ENCODE measurements at places on chromosomes 5 and 9.

- DNase-seq: no peak
Observed at GRCh38 chr9:120869360-120869687, 7.7 kb downstream of the PHF19 start.

GRCh38 chr5:105030153-105030552, 1467.6 kb upstream of the NUDT12 start:
- no peak for DNase-seq

DNA sequence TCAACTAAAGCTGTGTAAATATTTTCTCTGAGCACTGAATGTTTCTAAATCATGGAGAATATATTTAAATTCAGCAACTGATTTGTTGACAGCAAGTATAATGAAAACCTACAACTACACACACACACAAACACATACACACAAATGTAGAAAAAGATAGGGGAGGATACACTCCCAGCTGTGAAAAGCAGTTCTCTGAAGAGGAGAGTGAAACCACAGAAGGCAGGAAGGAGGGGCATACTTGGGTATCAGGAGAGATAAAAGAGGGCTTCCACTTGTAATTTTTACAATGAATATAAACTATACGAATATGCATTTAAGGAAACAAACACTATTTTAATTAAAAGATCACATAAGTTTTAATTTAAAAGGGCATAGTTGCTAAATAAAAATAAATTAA, 227.8 kb upstream of the SLC24A2 start:
- no peak for DNase-seq

- no peak for DNase-seq
Observed at GRCh38 chr9:34197756-34198711, 19.2 kb downstream of the UBAP1 start.

DNA sequence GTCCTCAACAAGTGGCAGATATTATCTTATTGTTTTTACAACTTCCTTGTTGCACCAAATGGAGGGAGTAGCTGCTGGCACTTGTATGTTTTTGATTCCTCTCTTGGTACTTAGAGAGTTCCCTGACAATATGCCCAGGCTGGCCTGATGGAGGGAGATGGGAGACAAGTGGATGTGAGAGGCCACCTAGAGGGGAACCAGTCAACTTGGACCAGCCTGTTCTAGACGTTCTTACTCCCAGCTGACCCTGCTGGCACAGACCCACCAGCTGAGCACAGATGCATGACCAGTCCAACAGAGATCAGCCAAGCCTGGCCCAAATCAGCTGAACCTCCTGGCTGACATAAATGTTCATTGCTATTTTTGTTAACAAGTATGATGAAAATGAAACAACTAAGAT, 60.9 kb upstream of the GDNF start:
- no peak for DNase-seq

DNA sequence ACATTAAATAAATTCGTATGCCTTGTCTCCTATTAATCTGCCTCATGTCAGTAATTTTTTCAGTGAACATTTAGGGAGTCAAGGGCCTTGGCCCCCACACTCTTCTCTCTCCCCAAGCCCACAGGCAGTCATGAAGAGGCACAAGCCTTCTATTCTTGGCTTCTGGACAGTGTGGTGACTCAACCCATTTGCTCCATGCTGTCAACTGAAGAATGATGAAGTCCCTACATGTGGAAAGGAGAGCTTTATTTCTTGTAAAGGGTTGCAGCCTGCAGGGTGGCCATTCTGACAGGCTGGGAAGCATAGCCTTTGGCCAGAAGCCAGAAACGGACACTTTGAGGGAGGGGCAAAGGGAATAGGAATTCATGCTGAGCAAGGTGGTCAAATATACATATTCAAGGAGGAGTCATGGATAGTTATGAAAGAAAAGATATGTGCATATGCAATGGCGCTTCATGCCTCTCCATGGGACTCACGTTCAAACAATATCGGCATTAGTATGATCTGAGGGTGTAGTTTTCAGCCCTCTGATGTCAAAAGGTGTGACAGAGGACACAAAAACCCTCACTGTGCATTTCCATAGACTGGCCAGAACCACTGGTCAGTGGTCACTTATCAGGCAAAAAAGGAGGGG, 31.3 kb downstream of the ANKRA2 start:
- DNase-seq: no peak

DNA sequence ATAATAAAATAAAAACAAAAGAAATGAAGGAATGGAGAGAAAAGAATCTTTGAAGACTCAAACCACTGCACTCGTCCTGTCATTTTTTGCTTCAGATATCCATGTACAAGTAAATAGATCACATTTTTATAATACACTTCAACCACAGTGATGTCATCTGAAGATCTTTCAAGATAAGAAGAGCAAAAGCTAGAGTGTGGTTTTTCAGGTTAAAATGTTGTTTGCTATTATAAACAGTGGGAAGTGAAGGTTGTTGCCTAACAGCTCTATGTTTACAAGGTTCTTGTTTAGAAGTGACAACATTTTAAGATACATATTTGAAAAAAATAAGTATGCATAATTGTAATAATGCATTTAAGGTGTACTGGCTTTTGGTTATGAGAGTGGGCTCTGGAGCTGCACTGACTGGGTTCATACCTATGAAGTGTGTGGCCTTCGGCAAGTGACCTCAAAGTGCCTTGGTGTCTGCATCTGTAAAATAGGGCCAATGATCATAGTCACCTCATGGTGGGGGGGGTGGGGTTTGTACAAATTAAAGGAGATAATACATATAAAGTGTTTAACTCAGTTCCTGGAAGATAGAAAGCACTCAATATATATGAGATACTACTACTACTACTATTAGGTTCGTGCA, 45.5 kb upstream of the IL7R start:
- no peak for DNase-seq

DNA sequence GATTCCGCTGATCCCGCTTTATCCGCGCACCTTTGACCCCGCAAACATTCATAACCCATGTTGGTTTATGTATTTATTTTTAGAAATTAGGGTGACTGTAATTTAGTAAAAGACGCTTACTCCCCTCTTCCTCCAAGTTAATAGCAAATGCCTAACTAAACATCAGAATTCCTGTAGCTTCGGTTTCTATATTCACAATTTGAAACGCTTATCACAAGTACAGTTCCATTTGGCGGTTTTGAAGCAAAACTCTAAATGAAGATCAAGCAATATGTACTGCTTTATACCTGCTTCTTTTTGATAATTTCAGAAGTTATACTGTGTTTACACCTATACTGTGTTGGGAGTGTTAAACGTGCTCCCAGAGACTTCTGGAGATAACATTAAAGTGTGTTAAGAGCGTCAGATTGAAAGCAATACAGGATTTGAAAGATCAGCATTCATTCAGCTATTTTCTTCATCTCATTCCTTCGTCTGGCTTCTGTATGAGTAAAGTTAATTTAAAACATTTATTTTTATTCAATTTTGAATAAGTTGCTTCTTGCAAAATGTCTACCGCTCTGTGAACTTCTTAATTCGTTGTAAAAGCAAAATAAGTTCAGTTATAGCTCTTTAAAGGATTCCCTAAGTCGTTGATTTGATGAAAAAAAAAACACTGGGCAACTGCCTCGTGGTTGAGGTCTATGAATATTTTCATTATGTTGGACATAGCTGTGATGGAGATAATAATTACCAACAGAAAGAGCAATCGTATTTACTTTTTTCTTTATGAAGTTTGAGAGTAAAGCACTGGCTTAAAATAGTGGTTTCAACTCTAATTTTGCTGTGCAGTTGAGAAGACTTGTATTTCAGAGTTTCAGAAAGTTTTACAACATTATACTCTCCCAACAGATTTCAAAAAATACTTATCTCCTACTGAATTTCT, 2.5 kb downstream of the PRDM6 start:
- DNase-seq: no peak

GRCh38 chr5:160959804-160960203, 107.8 kb upstream of the ATP10B start:
- no peak for DNase-seq

DNA sequence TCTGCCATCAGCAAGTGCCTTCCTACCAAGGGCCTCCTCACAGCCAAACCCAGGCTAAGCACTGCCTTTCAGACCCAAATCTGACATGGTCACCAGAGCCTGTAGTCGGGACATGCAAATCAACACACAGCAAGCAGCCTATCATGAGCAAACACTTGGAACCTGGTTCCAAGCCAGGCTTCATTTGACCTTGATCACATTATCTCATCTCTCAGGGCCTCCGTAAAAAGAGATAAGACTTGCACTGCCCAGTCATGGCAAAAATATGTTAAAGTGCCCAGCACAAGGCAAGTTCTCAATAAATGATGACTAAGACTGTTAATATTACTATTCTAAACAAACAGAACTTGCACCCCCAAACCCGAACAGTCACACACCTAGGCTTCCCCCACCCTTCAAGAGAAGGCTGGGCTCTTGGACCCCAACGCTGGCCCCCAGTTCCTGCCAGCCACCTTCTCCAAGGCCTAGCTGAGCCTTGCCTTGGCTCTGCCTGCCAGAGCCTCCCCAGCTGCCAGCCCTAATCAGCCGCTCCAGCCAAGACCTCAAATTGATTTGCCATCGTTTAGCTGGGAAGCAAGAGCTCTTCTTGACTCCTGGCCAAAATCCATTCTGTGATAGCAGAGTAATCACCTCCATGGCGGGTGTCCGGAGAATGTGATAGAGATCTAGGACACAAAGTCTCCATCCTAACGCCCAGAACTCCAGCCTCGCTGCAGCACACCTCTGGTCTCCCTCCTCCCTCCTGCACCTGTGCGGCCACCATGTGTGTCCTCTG, 18.7 kb downstream of the CPLX2 start:
- no peak for DNase-seq

DNA sequence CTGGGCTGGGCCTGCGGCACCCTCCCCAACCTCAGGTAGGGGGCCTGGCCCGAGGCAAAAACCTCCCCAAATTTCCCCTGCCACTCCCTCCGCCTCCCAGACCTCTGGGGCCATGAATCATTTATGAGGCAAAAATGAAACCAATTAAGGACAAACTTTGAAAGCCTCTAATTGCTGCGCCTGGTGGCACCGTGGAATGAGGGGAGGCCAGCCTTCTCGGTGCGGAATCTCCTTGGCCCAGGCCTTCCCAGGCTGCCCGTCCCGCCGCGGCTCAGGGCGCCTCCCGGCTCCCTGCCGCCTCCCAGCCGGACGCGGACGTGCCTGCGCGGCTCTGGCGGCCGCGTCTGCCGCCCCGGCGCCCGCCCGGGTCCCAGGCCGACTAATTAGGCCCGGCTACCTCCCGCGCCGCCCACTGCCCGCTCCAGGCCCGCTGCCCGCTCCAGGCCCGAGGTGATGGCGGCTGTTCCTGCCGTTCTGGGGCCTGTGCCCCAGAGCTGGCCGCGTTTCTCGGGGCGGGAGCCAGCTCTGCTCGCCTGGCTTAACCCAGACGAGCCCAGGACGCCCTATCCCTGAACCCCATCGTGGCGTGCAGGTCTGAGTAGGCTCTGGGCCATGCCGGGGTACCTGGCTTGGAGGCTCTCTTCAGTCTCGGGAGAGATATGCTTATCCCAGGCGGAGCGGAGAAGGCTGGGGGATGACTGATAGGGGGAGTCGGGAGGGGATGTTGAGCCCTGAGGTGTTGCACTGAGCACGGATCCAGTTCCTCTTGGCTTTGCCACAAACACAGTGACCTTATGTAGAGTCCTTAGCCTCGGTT, 20.1 kb downstream of the CXXC5 start:
- DNase-seq: no peak

- no peak for DNase-seq
Observed at GRCh38 chr5:35488791-35489190, 128.9 kb upstream of the SPEF2 start.

DNA sequence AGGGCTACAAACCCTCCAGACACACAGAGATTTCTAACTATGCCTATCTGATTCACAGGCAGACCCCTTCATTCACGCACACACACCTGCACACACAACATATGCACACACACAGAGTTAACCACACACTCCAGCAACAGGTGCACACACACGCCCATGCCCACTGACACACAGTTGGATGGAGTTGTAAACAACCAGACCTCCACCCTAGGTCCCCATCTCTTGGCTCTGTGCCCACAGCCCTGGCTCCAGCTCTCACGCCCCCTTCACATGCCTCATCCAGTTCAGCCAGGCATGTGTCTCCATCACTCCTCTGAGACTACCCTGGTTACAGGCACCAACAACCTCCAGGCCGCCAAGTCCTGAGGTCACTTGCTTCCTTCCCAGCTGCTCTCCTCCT, 61.1 kb downstream of the PSD2 start:
- no peak for DNase-seq

- DNase-seq: no peak
Observed at GRCh38 chr5:219460-219863, 1.3 kb downstream of the SDHA start.

DNA sequence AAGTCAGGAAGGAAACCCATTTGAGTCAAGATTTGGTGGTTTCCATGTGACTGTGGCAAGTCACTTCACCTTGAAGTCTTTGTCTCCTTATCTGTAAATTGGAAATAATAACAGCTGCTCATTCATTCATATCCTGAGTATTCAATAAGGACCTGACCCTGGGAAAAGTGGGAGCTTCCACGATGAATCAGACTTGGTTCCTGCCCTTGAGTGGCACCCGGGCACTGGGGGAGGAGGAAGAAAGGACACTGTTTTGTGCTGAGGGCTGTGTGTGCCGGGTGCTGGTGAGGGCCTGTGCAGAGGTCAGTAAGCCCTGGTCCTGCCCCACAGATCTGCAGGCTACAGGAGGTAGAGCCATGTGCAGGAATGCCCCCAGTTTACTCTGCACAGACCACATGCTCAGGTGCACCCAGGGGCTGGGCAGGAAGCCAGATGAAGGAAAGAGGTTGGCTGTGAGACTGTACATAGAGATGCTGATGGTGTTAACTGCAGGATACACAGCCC, 6.8 kb downstream of the NDST1 start:
- no peak for DNase-seq

- DNase-seq: no peak
Observed at GRCh38 chr9:90074316-90074962, 469.6 kb downstream of the GADD45G start.
